Stromal cell of bone marrow (primary cell): ENCODE measurements at places on chromosomes 16 and 17.
A peak's percentile ranks its signal among the peaks of the same experiment; 100 is the strongest.

- DNase-seq = peak; percentile 57
Observed at GRCh38 chr17:70314096-70314495, 144.8 kb downstream of the KCNJ2 start.

- DNase-seq = no peak
Observed at GRCh38 chr17:77264617-77265230, 124.0 kb downstream of the SEC14L1 start.

GRCh38 chr17:36665417-36665816 lies 64.0 kb downstream of the MRM1 start:
- DNase-seq = no peak

GRCh38 chr17:81515530-81516041 lies 3.0 kb upstream of the ACTG1 start:
- DNase-seq = no peak

DNA sequence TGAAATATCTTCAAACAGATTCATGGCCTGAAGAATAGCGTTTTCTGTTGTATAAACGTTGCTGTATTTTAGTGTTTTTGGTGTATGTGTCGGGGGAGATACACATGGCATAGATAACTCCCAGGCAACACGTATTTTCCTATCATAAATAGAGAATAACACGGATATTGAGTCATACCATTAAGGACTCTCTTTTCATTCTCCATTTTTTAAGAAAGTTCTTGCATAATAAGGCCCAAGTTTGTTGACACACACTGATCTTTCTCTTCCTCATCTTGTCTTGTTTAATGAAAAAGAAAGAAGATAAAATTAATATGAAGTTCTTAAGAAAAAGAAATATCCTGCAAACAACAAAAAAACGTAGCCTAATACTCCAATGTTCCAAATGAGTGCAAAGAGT lies 13.4 kb downstream of the ABCA8 start:
- no peak for DNase-seq

- DNase-seq = no peak
Observed at GRCh38 chr17:10268005-10268404, 69.6 kb upstream of the GAS7 start.

DNA sequence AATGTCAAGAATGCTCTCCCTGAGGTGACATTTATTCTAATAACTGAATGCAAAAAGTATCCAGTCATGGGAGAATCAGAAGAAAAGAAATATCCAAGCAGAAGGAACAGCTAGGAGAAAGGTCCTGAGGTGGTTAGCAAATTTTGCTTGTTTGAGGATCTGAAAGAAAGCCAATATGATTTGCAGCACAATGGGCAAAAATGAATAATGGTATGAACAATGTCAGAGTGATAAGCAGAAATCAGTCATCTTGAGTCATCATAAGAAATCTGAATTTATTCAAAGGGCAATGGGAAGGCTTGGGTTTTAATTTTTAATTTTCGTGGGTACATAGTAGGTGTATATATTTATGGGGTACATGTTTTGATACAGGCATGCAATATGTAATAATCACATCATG lies 68.5 kb downstream of the BRIP1 start:
- DNase-seq = no peak

DNA sequence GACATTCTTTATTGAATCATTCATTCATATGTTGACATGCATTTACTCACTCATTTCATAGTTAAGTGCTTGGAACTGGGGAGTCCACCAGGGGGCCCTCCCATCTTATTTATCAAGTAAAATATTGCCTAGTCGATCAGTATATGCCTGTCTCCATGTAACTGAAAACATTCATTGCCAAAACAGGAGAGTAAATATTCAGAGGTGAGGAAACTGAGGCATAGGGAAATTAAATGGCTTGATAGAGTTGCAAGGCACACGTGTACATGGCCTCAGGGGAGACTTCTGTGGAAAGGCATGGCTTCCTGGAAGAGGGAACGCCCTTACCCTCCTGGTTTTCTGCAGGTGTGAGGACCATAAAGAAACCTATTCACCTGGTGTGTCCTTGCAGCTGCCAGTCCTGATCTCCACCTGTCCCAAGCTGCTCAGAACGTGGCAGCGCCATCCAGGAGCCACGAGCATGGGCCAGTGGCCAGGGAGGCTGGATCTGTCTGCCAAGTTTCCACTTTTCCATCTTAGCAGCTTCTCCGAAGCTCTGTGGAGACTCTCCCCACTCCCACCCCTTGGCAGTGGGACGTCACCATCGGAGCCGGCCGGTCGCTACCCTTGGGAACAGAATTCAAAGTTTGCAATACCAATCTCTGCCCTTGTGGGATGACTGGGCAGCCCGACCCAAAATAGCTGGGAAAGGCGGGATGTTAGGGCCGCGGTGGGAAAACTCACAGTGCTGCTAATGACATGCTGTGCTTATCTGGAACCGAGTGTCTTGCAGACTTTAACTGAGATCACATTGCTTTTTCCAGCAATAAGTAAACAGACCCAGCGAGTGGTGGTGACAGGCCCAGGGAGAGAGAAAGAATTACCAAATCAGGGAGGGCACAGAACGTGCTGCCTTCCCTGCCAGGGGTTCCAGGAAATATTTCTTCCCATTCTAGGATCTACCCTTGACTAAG lies 4.1 kb upstream of the C1QTNF1 start:
- DNase-seq = peak; percentile 69

DNA sequence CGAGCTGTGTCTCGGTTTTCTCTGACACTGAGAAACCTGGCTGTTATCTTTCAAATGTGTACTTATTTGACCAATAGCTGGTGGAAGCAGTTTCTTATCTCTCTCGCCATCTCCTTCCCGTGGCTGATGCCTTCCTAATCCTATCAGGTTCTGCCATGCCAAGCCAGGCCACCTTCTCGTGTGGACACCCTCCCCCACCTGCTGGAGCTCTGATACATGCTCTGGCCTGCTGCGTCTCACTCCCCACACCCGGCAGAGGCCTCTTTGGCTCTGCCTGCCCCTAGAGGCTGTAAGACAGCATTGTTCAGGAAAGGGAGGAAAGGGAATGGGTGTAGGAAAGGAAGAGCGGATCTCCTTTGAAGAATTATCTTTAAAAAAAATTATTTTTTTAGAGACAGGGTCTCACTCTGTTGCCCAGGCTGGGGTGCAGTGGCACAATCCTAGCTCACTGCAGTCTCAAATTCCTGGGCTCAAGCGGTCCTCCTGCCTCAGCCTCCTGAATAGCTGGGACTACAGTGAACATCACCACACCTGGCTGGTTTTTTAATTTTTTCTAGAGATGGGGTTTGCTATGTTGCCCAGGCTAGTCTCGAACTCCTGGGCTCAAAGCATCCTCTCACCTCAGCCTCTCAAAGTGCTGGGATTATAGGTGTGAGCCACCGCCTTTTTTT lies 7.5 kb upstream of the ARMC5 start:
- DNase-seq = no peak

- no peak for DNase-seq
Observed at GRCh38 chr16:74626741-74627416, 20.0 kb upstream of the GLG1 start.

DNA sequence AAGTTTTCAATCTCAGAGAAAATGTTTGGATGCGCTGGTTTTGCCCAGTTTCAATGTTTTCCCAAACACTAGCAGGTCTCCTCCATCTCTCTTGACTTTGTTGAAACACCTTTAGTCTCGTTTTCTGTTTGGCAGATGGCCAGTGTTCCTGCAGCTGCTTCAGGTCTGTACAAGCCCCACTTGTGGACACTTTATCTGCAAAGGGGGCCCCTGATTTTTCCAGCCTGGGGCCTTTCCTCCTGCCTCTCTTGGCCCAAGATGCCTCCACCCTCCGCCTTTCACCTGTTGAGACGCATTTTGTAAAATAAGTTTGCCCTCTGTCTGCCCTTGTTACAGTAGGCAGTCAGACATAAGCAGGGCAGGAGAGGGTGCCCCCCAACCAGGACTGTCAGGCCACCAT lies 21.8 kb upstream of the PRM1 start:
- DNase-seq = no peak

GRCh38 chr16:4358831-4359561 lies 7.9 kb upstream of the PAM16 start:
- DNase-seq = no peak

DNA sequence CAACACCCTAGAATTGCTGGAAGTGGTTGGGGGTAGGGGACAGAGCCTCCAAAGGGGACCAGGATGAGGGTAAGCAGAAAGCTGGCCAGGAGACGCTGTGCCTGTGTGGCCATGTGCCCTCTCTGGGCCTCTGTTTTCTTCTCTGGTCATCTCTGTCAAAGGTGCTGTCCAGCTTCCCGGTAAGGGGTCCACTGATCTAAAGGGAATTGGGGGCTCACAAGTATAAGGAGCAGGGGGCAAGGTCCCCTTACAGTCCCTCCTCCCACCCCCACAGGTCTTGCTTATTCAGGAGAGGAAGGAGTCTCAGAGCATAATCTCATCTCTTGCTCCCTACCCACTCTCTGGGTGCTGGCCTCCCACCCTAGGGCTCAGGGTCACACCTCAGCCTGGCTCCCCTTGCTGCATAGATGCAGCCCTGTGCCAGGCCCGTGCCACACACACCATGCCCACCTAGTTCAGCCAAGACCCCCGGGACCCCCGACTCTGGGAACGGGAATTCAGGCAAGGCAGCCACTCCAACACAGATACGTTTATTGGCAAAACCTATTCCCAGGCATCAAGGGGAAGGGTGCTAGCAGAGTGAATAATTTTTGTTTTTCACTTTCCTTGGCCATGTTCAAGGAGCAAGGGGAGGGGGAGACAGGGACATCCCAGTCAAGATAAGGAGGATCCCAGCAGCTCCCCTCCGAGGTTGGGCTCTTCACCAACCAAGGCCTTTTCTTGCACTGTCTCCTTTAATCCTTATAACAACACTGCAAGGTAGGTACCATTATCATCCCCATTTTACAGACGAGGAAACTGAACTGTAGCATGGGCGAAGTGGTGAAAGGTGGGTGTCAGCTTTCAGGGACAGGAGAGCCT lies 19.8 kb downstream of the SLC4A1 start:
- no peak for DNase-seq

DNA sequence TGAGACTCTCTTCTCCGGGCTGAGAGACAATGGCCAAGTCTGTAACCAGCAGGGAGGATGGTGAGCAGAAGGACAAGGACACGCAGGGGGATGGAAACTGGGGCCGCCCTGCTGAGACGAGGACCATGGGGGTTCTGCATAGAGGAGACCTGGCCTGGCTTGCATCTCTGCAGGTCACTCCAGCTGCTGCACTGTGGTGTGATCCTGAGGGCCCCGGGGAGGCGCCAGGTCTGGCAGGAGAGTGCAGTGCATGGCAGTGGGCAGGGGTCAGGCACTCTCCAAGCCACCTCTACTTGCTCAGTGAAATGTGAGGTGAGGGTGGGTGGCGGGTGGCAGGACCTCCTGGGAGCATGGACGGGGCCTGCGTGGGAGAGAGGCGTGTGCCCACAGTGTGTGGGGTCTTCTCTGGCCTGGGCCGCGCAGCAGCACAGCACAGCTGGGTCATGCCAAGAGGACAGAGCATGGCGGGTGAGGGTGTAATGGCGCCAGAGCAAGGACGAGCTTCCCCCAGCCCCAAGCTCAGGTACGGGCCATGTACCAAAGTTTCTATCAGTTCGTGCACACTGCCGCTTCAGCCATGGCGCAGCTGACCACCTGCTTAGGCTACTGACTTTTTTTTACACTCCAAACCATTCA lies 43.1 kb downstream of the KLHDC4 start:
- DNase-seq = no peak

DNA sequence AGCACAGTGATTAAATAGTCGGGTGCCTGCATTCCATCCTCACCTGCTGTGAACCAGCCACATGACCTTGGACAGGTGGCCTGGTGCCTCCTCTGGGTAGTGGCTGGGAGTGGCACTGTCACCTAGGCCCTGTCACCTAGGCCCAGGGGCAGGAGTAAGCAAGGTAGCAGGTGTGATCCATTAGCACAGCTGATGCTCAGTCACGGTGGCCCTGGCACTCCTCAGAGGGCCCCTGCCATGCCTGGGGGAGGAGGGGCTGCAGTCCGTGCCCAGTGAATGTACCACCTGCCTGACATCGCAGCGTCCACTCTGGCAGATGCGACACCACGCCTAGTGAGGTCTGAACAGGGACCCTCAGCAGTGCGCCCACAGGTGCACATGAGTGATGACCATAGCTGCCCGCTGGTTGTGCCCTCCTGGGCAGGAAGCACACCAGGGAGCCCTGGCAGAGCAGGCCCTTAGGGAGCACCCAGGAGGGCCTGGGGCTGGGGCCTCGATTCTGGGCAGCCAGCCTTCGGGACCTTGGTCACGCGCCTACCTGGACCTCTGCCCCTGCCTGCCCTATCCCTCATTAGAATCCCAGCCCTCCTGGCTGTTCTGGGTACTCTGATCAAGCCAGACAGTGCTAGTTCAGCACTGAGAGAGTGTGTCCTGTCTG lies 33.1 kb upstream of the CRISPLD2 start:
- DNase-seq = no peak

DNA sequence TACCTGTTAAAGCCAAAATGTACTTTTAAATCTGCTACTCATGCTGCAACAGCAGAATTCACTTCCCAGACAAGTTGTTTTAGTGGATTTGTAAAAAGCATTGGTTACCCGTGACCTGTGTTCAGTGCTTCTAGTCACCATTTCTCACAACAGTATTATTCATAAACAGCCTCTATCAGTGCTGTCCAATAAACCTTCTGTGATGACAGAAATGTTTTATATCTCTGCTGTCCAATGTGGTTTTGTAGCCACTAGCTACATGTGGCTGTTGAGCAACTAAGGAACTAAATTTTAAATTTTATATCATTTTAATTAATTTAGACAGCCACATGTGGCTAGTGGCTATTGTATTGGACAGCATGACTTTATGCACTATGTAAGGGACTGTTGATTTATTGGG lies 12.6 kb downstream of the MAP3K3 start:
- no peak for DNase-seq

DNA sequence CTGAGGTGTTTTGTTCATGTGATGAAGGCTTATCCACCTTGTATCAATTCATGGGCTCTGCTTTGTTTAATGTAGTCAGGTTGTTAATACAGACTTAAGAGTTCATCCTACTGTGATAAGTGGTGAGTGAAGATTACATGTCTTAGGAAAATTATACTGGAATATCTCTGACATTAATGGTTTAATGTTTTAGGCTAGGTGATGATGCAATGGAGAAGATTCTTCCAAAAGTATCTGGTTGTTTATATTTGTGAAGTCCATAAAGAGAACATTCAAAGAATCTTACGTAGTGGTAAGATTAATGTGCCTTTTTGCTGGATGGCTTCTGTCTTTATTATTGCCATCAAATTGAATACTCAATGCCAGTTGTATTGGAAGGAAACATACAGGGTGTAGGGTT lies 236.4 kb downstream of the BCAS3 start:
- no peak for DNase-seq
